ENCODE measurements at places on chromosomes 4 and X. TPM values are rescaled to one million over a fixed set of nuclear protein-coding genes. Genes with fewer than 3 reads are reported as not detected.

Gene OPHN1
- 17.7 TPM for total RNA-seq

Gene ANKRD50
- 8.6 TPM for total RNA-seq

DNA sequence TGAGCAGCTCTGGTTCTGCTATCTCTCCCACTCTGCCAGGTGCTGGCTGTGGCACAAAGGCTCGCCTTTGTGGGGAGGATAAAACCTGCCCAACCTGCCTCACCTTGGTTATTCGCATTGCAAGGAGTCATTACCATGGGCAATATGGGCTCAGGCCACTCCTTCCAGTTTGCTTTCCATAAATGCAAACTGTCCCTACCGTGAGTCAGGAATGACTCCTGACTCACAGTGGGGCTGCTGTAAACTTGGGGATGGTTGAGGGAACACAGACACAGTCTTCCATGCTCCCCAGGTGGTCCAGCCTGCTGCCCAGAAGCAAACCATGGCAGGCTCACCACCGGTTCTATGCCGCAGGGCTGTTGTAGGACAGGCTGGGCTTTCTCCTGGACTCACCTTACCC, 36.1 kb downstream of the COQ2 start:
- no peak for DNase-seq

Gene PIR
- total RNA-seq, result 9.8 TPM

DNA sequence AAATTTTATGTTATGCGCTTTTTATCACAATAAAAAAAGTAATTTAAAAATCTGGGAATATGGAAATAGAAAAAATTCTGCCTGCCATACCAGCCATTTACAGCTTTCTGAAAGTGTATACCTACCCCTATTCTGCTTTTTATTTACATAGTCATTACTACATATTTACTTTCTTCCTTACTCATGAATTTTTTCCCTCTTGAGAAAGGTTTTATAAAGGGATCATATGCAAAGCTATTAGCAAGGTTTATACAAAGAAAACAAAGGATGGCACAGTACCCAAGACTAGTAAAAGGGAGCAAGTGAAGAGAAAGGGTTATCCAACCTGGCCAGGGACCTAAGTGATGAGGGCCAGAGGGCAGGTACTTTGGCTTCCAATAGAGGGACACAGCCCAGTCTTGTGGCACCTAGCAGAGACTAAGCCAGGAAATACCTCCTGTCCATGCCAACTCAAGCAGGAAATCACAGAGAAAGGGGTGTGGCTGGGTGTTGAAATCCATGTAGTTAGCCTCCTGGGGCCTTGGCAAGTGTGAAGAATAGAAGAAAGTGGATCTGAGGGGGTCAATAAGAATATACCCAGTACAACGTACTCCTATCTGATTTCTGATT, 207.3 kb upstream of the VEGFC start:
- no peak for DNase-seq

- peak; percentile 80 for DNase-seq
Measured at GRCh38 chr4:155787113-155787710, 28.4 kb downstream of the GUCY1B1 start.

GRCh38 chrX:12978205-12979025, 3.5 kb downstream of the TMSB4X start:
- DNase-seq, result peak; percentile 42
